ENCODE measurements at places on chromosomes 13 and 19.
A peak's percentile ranks its signal among the peaks of the same experiment; 100 is the strongest.

GRCh38 chr19:17197666-17198065 lies 17.5 kb upstream of the USE1 start:
- DNase-seq = no peak

DNA sequence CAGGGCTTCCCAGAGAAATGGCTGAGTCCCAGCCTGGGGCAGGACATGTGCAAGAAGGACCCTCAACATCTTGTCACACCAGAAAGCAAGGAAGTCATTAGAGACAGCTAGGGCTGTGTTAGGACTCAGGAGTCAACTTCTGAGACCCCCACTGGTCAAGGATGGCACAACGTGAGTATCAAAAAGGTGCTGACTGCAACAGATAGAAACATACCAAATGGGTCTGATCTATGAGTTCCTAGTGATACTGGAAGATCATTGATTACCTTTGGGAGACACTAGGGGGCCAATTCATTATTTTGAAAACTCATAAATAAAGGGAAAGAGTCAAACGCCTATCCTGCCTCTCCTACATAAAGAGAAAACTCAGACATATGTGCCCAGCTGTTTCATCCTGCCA lies 73.5 kb upstream of the GJB6 start:
- DNase-seq = no peak

DNA sequence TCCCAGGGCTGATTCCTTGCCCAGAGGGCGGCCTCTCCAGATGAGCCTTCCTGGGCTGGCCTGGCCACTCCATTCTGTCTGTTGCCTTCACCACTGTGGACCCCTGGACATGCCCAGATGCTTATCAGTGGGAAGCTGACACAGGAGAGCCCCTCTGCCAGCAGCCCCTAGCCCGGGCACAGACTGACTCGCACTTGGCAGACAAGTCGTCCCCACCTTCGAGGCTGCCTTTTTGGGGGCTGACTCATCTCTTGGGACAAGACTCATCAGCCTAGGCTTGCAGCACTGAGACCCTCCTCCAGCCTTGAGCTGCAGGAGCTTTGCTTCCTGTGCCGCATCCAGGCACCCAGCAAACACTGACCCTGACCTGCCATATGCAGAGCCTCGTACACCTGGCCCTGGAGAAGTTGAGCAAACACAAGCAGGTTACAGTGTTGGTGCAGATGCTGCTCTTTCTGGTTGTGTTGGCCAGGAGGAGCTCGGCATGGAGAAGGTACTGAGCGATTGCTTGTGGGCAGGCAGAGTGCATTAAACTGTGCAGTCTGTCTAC lies 8.1 kb downstream of the CHST8 start:
- DNase-seq = no peak

- peak; percentile 75 for DNase-seq
These were observed 2.3 kb upstream of the EIF3G start for GRCh38 chr19:10122045-10122444.

- DNase-seq = peak; percentile 3
These were observed 968.8 kb downstream of the TUBA3C start for GRCh38 chr13:18212873-18213272.

GRCh38 chr19:821825-822503 lies at the start of gene PLPPR3:
TSS of gene PLPPR3 (minus strand) at chr19:821955. CDS start at chr19:821559, 396 bp downstream.
- no peak for DNase-seq

DNA sequence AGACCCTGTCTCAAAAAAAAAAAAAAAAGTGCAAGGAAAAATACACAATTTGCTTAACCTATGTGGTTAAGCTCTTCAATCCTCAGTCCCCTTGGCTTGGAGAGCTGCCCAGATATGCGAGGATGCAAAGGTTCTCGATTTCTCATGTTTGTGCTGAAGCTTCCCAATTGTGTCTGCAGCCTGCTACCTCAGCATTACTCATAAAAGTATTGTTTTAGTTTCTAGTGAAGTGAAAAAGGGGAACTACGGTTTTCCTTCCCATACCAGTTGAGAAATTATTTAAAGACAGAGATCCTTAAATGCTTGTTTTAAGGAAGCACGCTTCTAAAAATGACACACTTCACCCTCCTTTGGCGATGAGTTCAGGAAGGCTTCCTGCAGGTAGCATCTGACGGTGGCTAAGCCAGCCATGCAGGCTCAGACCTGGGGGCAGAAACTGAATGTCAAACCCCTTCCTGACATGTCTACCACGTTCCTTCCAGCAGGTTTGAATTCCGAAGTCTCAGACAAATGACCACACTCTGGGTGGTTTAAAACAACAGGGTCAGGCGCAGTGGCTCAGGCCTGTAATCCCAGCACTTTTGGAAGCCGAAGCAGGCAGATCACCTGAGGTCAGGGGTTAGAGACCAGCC lies 47.9 kb downstream of the RUBCNL start:
- peak; percentile 25 for DNase-seq

- DNase-seq = no peak
These were observed 266.3 kb downstream of the LMO7 start for GRCh38 chr13:75902166-75903104.

GRCh38 chr13:98910501-98910951 lies 67.3 kb downstream of the DOCK9 start:
- DNase-seq = peak; percentile 49

GRCh38 chr13:43936647-43937046 lies 56.9 kb downstream of the LACC1 start:
- DNase-seq = no peak

GRCh38 chr19:45275370-45275971 lies 24.4 kb downstream of the MARK4 start:
- DNase-seq = no peak

DNA sequence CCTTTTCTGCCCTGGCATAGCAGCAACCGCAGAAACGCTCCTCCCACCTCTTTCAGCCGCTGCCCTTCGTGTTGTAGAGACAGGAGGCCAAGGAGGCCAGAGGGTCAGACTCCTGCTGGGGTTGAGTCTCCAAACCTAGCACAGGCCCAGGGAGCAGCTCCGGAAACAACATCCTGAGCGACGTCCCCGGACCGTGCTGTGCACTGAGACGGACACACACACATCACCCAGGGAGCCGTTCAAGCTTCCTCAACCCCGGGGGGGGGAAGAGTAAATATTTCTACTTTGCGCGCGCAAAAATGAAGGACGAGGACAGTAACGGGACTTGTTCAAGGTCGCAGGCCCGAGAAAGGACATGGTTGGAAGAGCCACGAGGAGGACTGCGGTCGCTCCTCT lies 657 bp downstream of the ZNF550 start:
- peak; percentile 20 for DNase-seq

DNA sequence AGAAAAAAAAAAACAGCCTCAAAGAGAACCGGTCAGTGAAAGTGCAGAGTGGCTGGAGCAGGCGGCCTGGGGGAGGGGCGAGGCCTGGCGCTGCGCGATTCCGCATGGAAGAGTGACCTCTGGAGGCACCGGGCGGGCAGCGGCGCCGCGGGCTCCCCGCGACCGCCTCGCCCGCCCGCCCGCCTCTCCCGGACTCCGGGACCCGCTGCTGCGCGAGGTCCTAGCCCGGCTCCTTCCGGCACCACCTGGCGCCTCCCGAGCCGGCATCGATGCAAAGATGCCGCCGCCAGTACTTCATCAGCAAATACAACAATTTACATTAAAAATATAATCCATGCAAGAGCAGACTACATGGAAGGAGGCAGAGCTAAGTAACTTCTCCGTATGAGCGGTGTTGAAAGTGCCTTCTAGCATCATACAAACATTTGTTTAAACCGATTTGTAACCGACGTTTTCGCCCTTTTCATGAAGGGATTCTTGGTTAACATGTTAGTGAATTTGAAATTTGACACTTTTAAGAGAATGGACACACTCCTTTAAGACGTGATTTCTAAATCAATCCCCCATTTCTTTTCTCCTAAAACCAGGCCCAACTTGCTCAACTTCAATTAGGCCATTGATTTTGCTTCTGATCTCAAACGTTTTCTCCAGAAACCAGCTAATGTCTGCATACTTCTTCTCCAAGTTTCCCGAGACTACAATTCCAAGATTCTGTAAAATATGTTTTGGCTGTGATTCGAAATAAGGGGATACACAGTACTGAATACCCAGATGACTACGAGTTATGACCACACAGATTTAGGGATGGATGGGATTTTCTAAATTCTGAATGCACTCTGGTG lies 2.1 kb downstream of the EFNB2 start:
- peak; percentile 85 for DNase-seq

GRCh38 chr19:18863843-18864362 lies 32.1 kb downstream of the CERS1 start:
- DNase-seq = no peak

DNA sequence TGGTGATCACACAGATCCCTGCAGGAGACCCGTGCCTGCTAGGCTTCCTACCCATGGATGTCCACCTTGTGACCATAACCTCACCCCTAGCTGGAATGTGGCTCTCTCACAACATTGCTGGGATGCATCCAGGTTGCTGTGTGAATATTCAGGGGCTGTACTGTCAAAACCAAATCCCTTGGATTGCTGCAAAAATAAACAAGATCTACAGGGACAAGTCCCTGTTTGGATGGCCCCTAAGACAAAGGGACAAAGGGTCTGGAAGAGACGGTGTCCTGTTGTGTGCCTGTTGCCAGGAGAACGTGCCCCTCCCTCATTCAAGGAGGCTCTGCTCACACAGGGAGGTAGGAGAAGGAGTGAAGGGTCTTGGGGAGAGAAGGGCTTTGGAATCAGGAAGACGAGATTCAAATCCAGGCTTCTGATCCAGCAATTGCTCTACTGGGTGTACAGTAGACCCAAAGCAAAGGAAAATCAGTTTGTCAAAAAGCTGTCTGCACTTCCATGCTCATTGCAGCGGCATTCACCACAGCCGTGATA lies 89.2 kb upstream of the WASF3 start:
- no peak for DNase-seq

DNA sequence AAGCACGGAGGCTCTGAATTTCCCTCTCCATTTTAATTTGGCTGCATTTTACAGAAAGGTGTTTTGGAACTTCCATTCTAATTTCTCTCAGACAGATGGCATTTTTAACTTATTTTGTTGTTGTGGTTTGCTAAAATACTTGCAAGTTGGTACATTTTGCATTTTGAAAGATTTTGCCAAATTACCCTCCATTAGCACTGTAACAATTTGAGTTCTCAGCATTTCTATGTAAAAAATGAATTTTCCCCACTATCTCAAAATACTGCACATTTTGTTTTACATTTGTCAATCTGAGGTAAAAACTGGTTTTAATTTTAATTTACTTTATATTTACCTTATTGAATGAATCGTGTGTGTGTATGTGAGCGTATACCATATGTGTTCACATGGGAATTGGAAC lies 7.0 kb upstream of the HNRNPL start:
- DNase-seq = no peak

DNA sequence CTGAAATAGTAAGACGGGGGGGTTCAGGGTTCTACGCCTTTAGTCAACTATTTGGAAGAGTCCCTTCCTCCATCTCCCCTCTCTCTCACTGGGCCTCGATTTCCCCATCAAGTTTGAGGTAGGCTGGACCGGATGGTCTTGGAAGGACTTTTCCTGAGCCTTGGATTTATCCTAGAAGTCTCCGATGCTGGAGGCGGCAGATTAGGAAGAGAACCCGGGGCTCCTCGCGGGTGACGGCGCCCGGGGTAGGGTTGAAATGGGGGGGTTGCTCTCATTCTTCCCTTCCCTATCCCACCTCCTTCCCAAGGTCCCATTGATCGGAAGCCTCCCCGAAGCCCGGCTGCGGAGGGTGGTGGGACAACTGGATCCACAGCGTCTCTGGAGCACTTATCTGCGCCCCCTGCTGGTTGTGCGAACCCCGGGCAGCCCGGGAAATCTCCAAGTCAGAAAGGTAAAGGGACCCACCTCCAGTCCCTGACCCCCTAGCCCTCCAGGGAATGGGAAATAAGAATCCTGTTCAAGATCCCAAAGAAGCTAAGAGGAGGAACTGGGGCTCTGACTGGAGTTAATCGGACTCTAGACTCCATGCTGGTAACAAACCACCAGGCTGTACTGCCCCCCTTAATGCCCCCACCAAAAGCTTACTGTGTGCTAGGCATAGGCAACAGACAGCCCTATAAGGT lies 781 bp downstream of the QPCTL start:
- peak; percentile 69 for DNase-seq

GRCh38 chr13:99315186-99315585 lies 8.0 kb upstream of the GPR183 start:
- DNase-seq = no peak

GRCh38 chr19:45468159-45468651 lies 409 bp downstream of the FOSB start:
- DNase-seq = no peak

GRCh38 chr13:50426927-50427326 lies 411.7 kb downstream of the KCNRG start:
- DNase-seq = no peak

DNA sequence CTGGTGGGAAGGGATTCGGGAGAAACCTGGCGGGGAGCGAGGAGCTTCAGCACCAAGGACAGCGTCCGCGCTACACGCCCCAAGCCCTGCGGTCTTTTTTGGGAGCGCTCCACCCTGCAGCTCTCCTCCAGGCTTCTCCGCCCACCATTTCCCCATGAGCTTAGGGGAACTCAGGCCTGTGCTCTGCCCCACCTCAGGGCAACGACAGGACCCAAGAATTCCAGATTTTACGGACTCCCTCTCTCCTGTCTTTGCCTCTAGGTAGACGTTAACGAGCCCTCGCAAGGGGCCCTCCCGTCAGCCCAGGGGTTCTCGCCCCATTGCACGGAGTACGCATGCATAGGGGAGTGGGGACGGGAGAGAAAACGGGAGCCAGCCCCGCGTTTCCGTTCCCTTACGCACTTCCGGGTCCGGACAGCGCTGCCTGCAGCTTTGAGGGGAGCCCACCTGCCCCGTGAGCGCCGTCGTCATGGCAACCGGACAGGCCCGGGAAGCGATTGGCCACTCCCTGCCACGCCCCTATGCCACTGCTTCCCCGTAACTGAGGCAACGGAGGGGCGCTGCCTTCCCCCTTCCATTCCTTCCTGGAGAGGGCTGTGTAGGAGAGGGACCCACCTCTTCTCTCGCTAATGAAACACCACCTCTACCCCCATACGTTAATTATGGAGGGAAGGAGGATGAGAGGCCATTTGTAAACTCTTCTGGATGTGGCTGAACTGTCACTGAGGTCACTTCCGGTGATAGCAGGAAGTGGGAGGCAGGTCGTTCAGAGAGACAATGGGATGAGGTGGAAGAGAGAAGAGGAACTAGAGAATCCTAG lies 20.8 kb downstream of the NOVA2 start:
- peak; percentile 51 for DNase-seq

DNA sequence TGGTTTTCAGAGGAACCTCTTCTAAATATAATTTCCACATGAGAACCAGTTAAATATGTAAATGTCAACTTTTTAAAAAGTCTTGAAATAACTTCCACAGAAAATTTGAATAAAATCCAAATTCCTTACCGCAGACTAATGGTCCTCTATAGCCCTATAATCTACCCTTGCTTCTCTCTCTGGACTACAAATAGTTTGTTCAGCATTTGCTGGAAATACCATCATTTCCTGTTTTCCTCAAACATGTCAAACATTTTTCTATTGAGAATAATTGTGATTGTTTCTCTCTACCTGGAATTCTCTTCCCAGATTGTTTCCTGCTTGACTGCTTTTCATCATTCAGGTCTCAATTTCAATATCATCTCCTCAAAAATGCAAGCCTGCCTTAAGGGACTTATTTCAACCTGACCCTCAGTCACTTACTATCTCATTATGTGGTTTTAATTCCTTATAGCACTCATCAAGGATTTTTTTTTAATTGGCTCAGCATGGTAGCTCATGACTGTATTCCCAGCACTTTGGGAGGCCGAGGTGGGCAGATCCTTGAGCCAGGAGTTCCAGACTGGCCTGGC lies 898.9 kb upstream of the MIR17HG start:
- DNase-seq = no peak
